Melanocyte of skin (primary cell): ENCODE measurements at places on chromosomes 13 and 19. TPM values are rescaled to one million over a fixed set of nuclear protein-coding genes. Genes with fewer than 3 reads are reported as not detected.

The PCDH9 gene
- 2.4 and 5.8 TPM in 2 replicates for total RNA-seq

The CACNA1A gene
- total RNA-seq, result 0.36 and 0.69 TPM in 2 replicates

The MIPEP gene
- total RNA-seq, result 35.8 and 46.9 TPM in 2 replicates

The GNG8 gene
- not detected in 2 replicates for total RNA-seq

The ATP8B3 gene
- 1.7 and 4.0 TPM in 2 replicates for total RNA-seq

The ZNF540 gene
- total RNA-seq, result 0.33 and 1.1 TPM in 2 replicates

The ZNF160 gene
- 20.0 and 29.8 TPM in 2 replicates for total RNA-seq
